Activated T-helper 1 cell treated with anti-CD3 and anti-CD28 coated beads, Interleukin-2, amount 50 U/mL, for 16 hours (primary cell): ENCODE measurements at places on chromosomes 6 and 20.

- DNase-seq: no peak
These were observed 229.7 kb upstream of the HTR1E start for GRCh38 chr6:86707545-86708120.

GRCh38 chr20:62577490-62577836, 64.8 kb upstream of the SLCO4A1 start:
- DNase-seq: no peak

DNA sequence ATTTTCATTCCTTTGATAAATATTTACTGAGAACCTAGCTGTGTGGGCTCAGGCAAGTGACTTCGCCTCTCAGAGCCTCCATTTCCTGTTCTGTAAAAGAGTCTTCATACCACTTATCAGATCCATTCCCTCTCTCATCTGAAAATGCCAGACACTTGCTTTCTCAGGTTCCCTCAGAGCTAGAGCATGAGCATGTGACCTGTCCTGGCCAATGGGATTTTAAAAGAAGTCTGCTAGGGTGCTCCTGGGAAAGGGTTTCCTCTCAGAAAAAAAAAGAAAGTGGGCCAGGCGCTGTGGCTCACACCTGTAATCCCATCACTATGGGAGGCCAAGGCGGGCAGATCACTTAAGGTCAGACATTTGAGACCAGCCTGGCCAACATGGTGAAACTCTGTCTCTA, 5.3 kb downstream of the KCNB1 start:
- no peak for DNase-seq

DNA sequence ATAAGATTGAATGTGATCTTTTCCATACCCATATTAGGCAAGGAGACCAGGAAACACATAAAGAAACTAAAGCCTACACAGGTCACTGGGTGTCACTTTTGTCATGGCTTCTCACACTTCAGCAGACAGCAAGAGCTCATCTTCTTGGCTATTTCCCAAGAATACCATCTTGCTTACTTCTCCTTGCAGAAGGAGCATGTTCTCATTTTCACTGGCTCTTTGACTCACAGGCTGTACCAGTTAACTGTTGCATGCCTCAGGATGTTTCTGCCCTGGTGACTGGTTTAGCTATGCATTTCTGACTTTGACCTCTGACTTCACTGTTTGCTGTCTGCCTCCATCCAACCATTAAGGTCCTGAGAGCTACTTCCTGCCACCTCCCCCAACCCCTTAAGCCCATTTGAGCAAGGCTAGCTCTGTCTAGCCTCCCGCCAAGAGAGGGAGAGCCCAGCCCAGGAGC, 40.3 kb upstream of the OGFRL1 start:
- DNase-seq: no peak

- DNase-seq: no peak
These were observed 149.2 kb downstream of the JARID2 start for GRCh38 chr6:15395087-15395486.

DNA sequence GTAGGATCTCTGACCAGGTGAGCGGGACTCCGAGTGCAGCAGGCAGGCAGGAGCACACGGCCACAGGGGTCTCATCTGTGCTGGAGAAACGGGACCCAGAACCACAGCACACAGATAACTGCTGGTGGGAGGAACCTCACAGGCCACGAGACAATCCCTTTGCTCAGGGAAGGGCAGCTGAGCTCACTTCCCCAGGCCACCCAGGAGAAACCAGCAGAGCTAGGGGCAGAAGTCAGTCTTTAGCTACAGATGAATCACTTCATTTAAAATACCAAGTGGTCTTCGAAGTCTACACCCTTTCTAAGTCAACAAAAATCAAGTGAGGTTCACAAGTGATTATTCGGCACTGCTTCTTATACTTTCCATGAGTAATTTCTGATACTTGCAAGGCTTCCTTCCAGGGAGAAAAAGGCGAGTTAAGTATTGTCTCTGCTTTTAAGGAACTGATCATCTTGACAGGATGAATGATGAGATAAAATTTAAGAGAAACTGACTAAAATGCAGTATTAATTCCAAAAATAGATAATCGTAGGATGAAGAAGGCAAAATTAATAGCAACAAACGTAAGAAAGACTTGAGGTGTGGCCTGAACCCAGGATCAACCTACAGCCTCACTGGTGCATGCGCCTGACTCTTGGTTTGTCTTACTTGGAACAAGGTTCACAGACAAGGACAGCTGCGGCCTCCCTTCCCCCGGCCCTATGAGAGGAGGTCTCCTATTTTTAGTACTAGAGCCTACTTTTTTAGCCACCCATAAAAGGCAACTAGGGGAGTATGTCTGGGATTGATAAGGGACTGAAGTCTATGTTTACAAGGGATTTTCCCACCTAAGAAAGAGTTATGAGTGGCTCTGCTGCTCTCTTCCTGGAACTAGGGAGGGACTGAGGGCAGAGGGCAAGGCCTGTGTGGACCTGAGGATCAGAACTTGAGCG, 233.6 kb downstream of the TTLL2 start:
- no peak for DNase-seq

GRCh38 chr20:34558320-34559218, at the start of gene MAP1LC3A:
Gene MAP1LC3A (plus strand): TSS chr20:34558718. CDS start chr20:34558869, 151 bp downstream.
- peak; percentile 79 for DNase-seq

- DNase-seq: no peak
These were observed 51.3 kb downstream of the DAAM2 start for GRCh38 chr6:39843305-39844020.

GRCh38 chr6:108751282-108751681, 96.9 kb upstream of the ARMC2 start:
- no peak for DNase-seq

- DNase-seq: no peak
These were observed 979.2 kb upstream of the GJE1 start for GRCh38 chr6:141153563-141153962.

- DNase-seq: no peak
These were observed 45.6 kb downstream of the LRRN4 start for GRCh38 chr20:6008254-6008653.

GRCh38 chr6:144029452-144029851, 21.4 kb upstream of the PLAGL1 start:
- DNase-seq: no peak

GRCh38 chr20:63029358-63030121, 22.8 kb upstream of the BHLHE23 start:
- DNase-seq: no peak

DNA sequence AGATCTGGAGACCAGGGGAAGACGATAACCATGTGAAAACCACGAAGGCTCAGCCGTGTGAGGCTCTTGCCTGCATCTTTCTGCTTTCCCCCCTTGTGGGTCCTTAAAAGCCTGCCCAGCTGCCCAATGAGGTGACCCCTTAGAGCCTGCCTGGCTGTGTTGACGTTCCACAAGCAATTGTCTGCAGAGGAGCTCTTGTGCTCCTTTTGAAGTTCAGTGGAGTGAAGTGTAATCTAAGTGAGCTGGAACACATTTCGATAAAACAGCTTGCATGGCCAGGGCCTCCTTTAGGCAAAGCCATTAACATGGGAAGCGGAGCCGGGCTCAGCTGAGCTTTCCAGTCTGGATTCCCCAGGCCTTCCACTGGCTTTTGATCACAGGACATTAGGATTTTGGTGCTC, 27.3 kb upstream of the TCP11 start:
- no peak for DNase-seq

DNA sequence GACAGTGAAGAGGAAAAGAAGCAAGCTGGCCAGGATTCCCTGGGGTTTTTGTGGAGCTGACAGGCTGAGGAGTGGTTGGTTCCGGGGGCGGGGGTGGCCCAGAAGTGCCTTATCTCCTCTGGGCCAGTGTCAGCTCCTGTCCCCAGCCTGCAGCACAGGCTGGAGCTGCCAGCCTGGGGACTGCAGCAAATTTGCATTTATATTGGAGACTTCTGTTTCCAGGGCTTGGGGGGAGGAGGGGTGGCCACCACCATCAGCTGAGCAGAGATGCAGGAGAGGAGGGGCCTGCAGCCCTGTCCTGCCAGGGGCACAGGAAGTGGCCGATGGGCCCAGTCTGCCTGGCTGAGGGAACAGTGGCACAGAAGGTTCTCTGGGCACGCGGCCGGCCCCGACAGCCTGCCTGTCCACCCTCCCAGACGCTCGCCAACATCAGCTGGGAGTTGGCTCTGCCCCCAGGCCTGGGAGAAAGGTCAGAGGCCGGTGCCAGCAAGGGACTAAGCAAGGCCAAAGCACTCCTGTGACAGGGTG, 24.3 kb upstream of the SCRT2 start:
- no peak for DNase-seq

DNA sequence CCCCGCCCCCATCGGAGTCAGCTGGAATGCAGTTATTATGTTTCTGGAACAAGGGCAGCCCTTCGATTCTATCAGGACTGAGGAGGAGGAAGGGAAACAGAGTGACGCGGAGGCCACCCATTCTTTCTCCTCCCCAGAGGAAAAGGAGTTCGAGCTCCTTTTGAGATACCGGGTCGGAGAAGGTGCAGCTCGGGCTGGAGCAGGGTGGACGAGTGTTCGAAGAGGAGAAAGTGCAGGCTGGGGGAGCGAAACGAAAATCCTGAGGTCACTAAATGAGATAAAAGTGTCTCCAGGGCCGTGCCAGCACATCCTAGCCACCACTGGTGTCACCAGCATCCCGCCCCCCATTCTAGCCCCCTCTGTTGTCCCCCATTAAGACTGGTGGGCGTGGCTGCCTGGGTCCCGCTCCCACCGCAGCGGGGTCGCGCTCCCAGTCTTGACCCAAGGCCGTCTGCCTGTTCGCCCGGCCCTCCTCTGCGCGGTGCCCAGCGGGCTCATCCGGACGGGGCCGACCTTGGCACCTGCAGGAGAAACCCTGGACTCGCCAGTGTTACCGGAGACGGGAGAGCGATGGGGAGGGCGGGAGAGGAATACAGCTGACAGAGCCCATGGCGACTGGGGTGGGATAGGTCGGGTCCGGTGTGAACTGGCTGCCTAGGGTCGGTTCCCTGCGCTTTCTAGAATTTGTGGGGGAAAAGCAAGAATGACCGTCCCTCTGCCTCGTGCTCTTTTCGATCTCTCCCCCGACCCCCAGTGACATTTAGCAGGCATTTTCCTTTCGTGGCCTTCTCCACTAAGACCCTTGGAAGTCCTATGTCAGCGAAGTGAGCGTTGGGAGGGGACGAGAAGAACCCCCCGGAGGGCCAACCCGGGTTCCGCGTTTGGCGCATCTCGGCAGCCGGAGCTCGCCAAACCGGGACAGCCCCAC, 16.2 kb downstream of the FOXA2 start:
- no peak for DNase-seq

DNA sequence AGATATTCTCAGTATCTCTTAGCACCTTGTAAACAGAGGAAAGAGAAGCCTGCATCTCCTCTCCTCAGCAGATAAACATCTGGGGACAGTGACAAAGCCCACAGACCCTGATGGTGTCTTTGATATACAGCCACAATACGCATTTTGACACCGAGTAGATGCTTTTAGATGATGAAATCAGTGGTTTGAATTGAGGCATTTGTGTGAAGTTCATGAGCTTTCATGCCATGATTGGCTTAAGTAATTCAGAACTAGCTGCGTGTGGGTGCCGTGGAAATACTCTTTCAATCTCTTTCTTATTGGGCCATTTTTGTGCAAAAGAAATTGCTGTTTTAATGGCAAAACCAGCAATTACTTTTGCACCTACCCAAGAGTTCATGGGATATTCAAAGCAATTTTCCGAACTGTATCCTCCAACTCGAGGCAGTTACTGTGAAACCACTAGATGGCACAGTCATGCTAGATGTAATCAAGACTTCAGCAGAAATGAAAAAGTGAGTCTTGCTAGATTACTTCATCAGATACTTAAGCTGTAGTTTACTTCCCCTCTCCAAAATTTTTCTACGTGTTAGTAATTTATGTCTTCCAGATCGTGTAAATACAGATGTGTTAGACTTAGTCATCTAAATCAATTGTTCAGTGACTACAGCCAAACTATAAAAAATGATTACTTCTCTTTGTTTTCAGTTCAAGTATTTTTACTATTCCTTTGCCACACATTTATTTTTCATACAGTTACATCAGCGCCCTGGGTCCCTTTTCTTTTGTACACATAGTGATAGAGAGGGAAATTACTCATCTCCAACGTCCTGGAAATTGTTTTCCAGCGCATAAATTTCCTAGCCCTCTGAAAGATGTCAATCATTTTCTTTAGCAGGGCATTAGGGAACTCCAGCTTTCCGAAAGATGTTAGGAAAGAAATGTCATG, 49.4 kb downstream of the IYD start:
- DNase-seq: no peak

DNA sequence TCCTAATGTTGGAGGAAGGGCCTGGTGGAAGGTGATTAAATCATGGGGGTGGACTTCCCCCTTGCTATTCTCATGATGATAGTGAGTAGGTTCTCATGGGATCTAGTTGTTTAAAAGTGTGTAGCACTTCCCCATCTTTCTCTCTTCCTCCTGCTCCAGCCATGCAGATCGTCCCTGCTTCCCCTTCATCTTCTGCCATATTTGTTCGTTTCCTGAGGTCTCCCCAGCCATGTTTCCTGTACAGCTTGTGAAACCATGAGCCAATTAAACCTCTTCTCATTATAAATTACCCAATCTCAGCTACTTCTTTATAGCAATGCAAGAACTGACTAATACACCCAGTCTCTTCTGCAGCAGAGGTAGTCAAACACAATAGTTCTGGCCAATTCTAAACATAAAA, 5.4 kb downstream of the EPM2A start:
- DNase-seq: no peak

- DNase-seq: no peak
These were observed 85.7 kb upstream of the CST7 start for GRCh38 chr20:24863356-24863755.

- DNase-seq: no peak
These were observed 44.1 kb upstream of the TOP1 start for GRCh38 chr20:40984496-40984895.

- DNase-seq: no peak
These were observed 15.5 kb downstream of the ASIP start for GRCh38 chr20:34256629-34257124.

DNA sequence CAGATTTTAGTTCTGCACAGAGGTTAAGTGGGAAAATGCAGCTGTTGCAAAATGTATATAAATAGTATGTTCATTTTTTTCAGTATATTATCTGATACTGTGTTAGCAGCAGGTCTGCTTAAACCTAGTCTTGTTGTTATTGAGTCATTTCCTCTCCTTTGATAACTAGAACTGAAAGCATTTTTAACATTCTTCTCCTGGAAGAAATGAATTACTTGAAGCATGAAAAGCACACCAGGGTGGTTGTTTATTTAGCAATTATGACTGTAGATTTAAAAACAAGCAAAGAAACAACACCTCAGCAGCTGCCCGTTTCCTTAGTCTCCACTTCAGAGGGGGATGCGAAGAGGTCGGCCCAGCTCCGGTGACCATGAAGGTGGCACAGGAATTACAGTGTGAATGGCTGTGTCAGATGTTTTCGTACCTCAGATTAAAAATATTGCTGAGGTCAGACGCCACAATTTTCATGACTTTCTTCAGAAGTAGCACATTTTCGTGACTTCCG, 53.5 kb downstream of the GOPC start:
- DNase-seq: peak; percentile 6

- no peak for DNase-seq
These were observed 671 bp downstream of the CDH4 start for GRCh38 chr20:61252601-61253263.
